ENCODE measurements at places on chromosomes 12 and 14.
A peak's percentile ranks its signal among the peaks of the same experiment; 100 is the strongest.

DNA sequence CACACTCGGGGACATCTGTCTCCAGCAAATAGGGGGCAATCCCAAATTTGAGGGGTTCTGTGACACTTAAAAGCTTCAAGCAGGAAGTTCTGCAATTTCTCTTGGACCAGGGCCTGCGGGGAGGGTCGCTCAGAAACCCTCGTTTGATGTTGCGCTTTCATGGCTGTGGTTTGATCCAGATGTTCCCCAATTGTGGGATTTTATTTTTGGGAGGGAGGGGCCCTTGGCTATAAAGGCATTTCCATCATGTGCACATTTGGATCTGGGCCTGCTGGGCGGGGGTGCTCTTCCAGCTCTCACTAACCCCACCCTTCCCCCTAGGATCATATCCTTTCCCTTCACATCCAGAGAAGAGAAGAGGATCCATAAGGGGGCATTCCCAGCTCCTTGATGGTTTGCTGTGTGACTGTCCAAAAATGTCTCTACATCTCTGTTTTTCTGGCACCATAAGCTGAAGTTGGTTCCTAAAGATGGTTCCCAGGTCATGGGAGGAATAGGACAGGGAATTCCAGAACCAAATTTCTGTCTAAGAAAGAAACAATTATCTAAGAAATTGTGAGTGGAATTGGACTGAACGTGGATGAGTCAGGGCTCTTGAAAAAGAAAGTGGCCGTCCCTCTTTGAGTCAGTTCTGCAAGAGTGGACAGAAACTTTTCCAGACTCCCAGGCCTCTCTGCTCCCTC, 47.2 kb downstream of the SMUG1 start:
- no peak for DNase-seq

DNA sequence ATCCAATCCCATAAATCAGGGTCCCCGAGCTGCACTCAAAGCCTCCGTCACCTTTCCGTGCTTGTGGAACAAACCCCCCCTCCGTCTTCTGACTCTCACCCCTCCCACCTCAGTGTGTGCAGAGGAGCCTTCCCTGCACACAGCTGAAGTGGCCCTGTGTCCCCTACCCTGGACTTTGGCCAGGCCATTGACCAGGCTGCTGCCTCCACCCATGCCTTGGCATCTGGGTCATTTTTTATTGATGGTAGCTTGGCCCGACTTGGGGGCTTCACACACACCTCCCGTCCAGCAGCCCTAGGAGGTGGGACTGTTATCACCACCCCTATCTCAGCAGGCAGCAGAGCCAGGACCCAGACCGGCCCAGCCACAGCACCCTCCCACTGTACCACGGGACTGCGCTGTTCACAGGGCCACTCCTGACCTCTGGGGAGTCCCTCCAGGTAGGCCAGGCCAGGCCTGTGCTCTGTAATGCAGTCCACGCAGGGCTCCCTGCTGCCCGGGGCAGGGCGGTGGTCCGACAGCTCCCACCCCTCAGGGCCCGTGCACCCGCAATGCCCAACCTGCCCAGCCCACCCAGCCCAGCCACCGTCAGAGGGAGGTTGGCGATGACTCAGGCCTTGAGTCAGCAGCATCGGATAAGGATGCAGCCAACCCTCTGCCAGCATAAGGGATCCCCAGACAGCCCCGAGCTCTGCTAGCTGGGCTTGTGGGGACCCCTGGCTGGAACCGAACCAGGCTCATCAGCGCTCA, 9.2 kb upstream of the INF2 start:
- peak; percentile 45 for DNase-seq

DNA sequence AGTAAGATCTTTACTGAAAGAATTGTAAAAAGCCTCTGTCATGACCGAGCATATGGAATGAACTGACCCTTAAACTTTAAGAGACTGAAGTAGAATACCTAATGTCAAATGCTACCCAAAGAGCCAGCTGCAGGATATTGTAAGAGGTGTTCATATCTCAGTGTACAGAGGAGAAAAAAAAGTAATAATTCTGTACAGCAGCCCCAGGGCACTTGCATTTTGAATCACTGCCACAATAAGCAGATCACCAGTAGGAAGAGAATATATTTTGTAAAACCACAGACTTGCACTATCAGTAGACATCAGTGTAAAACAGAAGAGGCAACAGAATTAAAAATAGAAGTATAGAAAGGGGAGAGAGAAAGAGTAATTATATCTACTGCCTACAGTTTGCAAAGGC, 162.6 kb downstream of the PPFIA2 start:
- no peak for DNase-seq

DNA sequence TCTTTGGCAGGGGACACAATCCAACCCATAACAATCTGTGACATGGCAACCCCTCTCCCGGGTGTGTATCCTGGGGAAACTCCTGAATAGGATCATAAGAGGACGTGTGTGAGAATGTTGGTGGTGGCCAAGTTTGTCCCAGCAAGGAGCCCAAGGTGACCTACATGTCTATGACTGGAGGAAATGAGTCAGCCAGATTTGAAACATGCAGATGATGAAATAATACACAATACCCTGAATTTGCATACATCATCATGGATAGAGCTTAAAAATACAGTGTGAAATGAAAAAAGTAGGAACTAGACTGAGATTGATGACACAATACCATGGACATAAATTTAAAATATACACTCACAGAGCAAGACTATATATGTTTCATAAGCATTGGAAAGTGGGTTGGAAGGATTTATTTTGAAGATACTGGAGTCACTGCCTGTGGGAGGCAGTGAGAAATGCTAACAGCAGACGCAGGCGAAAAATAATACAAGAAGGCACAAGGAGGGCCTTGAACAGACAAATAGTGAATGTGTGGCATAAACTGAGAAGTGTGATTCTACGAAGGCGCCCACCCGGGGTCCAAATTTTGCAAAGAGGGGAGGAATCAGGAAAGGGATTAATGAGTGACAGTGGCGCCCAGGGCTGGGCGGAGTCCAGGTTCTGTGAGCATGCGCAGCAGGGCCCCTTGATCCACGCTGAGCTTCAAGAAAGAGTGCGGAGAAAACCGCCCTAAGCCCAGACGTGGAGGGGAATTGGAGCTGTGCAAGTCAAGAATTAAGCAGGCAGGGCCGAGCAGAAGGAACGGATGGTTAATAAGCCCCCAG, 7.0 kb upstream of the MAP1LC3B2 start:
- peak; percentile 67 for DNase-seq

DNA sequence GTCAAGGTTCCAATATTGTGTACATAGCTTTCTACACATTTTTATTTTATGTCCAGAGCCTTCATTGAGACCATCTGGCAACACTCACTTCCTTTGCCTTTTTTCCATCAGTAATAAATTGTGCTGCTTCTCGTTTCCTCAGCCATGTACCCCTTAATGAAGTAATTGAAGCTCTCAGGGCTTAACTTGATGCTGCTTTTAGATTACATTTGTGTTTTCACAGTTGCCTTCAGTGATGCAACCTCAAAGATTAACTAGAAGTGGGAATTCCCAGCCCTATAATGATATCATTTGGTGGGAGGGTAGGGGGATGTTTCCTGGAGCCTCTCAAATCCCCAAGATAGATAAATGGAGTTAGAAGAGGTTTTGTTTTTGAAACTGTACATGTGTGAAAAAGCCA, 80.2 kb upstream of the KRR1 start:
- DNase-seq, result no peak

GRCh38 chr14:26966908-26967307, 369.1 kb upstream of the NOVA1 start:
- DNase-seq, result peak; percentile 94

- no peak for DNase-seq
These were observed 60.4 kb upstream of the PTHLH start for GRCh38 chr12:28032811-28033537.

DNA sequence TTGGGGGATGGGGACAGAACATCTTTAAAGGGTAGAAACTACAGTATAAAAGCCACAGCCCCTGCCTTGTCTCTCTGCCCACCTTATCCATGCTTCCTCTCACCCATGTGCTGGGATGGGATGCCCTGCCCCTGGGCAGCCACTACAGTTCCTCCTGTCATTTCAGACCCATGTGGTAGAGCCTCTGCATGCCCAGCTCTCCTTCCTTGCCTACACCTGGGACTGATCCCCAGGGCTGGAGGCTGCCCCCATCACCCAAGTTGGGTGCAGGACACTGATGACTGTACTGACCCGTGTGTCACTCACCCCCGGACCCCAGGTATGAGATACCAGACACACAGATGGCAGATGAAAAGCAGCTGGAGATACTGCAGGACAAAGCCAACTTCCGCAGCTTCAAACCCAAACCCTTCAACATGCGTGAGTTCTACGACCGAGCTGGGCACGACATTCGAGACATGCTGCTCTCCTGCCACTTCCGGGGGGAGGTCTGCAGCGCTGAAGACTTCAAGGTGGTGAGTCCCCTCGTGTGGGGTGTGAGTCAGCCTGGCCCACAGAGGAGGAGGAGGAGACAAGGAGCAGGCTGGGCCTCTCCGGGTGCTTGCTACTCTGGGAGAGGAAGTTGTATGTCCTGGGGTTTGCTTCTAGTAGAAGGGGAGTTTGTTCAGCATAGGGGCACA, 2.2 kb downstream of the ASIC1 start:
- DNase-seq, result no peak

- DNase-seq, result peak; percentile 24
These were observed 22.2 kb downstream of the ST8SIA1 start for GRCh38 chr12:22312336-22312735.

DNA sequence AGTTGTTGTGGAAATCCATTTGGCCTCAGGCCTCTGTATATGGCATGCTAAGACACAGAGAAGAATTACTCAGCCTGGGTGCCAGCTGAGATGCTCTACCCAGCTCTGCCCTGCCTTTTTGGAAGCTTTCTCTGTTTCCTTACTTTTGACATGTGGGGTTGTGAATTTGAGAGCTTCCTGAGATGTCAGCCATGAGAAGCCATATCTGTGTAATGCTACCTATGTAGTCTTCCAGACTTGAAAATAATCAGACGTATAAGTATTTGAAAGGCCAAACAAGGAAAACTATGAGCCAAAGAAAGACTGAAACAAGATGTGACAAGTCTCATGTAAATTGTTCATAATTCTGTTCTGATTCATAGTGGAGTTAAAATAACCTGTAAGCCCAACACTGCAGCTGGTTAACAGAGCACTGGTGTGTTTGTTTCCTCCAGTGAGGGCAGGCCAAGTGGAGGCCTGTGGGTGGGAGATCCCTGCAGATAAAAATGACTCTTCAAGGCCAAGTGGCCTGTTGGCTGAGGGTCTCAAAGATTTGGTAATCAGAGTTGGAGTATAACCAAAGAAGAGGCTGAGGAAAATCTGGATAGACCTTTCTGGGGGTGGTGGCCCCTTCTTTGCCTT, 94.0 kb downstream of the TMX1 start:
- DNase-seq, result no peak

DNA sequence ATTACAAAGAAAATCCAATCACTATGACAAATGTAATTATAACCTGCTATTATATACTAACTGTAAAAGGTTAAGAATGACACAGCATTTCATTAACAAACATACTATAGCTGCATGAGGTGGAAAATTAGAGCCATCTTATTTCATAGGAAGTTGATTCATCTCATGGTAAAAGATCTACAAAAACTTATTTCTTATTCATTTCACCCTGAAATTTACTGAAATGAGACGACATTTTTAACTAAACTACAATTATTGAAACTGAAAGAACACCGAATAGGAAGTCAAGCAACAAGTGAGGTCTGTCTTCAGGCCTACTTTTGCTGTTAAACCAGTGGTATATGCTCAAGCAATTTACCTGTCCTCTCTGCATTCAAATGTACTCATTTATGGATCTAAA, 87.2 kb downstream of the CEP83 start:
- no peak for DNase-seq

DNA sequence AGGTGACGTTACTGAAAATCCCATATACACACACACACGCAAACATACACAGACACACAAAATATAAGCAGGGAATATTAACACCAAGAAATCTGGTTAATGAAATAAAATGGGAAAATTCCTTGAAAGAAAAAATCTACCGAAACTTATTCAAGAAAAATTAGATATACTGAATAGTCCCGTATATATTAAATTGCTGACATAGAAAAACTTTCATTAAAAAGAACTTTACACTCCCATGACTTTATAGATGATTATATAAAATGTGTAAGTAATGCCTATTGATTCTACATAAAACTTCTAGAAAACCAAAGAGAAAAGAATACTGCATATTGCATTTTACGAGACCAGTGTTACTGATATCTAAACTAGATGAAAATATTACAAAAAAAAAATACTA, 803.2 kb downstream of the SLC16A7 start:
- DNase-seq, result no peak

GRCh38 chr14:92122351-92122677, 545 bp downstream of the CPSF2 start:
- DNase-seq, result no peak

GRCh38 chr14:52119030-52119429, 50.2 kb upstream of the NID2 start:
- no peak for DNase-seq

DNA sequence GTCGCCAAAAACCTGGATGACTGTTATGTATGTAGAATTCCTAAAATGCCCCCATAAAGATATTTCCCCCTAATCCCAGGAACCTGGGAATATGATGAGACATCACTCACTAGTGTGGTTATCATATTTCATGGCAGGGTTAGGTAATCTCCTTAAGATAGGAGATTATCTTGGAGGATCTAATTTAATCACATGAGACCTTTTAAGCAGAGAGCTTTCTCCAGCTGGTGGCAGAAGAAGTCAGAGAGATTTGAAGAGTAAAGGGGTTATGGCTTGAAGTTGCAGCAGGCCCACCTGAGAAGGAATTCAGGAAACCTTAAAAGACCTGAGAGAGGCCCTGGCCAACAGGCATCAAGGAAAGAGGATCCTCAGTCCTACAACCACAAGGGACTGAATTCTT, 53.6 kb downstream of the DYRK2 start:
- no peak for DNase-seq

DNA sequence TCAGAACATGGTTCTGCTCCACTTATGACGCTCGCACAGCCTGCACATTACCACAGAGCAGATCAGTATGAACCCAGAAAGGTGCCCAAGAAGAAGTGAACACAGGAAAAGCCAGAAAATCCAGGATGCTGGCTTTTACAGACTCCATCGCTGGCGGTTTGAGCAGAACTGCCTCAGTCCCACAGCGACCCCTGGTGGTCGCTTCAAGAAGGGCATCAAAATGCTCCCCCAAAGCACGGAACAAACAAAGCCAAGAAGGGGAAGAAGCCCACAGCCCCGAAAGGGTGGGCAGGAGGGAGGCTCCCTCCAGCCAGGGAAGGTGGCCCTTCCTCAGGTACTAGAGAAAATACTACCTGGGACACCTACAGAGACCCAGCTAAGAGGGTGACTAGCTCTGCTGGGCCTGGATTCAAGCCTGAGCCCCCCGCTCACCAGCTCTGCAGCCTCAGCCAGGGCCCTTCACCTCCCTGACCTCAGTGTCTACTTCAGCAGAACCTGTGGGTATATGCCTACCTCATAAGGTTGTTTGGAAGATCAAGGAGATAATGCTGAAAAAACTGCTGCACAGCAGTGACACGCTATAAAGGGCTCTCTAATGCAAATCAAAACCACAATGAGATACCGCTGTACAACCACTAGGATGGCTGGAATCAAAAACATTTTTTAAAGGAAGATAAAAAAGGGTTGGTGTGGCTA, 98.1 kb downstream of the NCOR2 start:
- no peak for DNase-seq

Data from skeletal muscle cell (primary cell).